ENCODE measurements at places on chromosomes 11 and 22.

DNA sequence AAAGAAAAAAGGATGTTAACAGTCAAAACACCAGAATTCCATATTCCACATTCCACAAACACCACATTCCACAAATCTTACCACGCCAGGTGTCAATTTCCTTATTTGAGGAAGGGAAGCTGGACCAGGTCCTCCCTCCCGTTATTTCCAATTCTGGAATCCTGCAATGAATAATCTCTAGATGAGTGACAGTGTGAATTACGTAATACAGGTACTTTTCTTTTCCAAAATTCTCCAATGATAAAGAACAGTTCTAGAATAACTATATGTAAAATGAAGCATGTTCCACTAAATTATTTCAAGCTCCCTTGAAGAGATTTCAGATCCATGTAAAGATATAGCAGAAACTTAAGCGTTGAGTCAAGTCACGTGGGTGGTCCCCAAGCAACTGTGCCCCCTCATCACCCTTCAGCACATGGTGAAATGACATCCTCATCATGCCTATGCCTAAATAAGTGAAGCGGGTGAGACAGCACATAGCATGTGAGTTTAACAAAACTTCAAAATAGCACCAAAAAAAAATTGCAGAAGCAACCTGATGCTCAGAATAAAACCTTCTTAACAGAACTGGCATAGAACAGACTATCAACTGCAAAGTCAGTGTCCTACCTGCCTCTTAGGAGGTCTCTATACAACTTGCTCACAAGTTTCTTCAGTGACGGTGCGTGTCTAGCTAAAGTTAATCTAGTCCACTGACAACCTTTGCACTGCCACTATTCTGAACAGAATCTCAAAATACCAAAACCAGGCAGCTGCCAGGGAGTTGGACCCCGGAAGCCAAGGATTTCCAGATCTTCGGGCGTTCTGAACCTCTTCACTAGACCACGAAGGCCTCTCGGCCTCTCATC is 876 bp downstream of the NFRKB start:
- no peak for DNase-seq

DNA sequence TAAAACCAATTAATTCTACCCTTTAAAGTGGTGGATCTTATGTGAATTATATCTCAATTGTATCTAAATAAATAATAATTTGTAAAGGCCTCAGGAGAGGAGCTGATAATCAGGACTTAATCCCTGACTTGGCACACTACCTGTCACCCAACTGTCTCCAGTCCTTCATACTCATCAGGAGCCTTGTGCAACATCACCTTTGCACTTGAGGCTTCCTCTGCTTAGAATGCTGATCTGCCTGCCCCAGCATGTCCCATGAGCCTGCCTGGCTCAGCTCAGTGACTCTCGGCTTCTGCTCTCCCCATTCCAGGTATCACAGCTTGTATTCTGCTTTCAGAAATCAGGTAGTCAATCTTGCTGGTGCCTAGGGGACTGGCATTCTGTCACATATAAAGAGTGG is 43.9 kb upstream of the PRODH start:
- DNase-seq = no peak

DNA sequence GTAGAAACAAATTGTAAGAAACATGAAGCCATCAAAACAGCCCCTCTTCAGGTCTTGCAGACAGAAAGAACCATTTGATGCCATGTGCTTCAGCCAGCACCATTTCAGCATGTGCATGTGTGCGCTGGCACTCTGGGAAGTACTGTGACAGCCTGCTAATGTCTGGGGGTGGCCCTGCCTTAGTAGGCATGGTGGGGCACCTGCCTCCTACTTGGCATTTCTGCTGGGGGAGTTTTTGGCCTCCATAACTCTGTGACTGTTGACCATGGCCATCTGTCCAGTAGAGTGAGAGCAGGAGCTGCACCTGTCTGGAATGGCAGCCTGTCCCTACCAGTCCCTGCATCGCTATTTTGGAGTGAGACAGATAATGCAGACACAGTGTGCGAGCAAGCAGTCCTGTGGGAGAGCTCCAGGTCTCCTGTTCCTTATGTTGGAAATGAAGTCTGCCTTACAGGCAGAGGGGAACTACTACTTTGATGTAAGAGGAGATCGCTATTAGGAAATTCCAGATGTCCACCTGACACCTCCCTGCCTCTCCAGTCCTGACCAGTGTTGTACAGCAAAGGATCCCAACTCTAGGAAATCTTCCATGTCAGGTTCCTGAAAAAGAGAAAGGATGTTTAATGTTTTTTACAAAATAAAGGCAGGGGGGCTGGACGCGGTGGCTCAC is 102.5 kb downstream of the ATXN10 start:
- no peak for DNase-seq

- no peak for DNase-seq
Observed at GRCh38 chr11:72716290-72716689, 35.9 kb downstream of the ARAP1 start.

- DNase-seq = no peak
Observed at GRCh38 chr11:20739107-20739506, 69.7 kb downstream of the NELL1 start.

GRCh38 chr11:119175493-119176077 is 7.1 kb downstream of the NLRX1 start:
- peak; percentile 54 for DNase-seq

- DNase-seq = no peak
Observed at GRCh38 chr22:19022755-19023154, 86.7 kb upstream of the PRODH start.

- no peak for DNase-seq
Observed at GRCh38 chr11:37298173-37298572, 700.1 kb upstream of the RAG2 start.

DNA sequence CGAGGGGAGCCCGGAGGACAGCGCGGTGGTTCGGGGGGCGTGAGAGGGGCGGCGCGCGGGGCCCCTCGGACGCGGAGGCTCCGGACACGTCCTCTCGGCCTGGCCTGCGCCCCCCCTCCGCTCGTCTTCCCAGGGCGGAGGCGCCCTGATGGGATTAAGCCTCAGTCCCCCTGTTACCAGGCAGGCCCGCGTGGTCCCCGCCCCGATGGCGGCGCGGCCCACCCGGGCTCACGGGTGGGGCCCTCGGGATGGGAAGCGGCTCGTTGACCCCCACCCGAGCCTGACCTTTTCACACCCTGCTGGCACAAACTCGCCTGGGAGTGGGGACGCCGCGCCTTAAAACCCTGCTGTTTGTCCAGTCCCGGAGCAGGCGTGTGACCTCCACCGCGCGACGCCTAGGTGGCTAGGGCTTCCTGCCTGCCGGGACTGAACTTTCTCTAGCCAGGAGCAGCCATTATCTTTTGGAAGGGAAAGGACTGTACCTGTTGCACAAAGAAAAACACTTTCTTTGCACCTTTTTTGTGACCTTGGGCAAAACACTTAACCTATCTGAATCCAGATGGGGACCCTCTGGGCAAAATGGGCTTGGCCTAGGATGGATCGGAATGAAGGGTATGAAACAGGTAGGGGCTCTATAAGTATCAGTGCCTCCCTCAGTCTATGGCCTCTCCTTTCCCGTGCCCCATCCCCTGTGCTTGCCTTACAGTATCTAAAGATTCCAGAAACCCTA is 1.0 kb downstream of the KIAA1671 start:
- no peak for DNase-seq

- DNase-seq = no peak
Observed at GRCh38 chr11:85710917-85711316, 24.9 kb upstream of the CCDC89 start.

- DNase-seq = no peak
Observed at GRCh38 chr11:121231576-121232278, 60.8 kb upstream of the SC5D start.

GRCh38 chr11:71115770-71116692 is 136.3 kb downstream of the SHANK2 start:
- no peak for DNase-seq

DNA sequence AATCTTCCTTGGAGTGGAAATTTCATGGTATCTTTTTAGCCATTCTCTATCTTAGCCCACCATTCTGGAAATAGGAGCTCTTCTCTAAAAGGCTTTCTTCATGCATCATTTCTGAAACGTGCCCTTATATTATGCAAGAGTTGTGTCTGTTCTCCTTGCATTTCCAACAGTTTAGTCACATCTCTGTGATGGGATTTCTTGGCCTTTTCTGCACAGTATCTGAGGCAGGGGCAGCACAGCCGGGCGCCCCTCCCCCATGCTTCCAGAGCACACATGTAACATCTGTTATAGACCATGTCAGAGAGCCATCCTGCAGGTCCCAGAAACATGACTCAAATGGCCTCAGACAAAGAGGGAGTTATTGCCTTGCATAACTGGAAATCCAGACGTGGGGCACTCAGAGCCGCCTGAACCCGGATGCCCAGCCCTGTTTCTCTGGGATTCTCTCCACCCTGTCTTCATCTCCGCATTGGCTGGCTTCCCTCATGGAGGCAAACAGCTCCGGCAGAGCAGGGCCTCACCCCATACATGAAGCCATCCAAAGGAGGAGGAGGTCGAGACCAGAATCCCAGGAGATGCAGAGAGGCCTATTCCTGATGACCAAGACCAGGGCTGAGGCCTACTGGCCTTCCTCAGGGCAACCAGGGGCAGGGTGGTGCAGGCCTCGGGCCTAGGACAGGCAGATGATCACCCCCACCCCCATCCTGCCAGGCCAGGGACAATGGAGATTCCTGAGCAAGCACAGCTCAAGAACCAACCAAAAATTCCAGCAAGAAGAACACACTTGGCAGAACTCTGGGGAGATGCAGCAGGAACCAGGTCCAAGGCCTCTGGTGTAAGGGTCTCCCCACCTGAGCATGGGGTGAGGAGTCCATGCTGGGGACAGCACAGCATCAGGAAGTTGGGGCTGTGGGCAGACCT is 61.3 kb downstream of the IGLL5 start:
- DNase-seq = no peak

DNA sequence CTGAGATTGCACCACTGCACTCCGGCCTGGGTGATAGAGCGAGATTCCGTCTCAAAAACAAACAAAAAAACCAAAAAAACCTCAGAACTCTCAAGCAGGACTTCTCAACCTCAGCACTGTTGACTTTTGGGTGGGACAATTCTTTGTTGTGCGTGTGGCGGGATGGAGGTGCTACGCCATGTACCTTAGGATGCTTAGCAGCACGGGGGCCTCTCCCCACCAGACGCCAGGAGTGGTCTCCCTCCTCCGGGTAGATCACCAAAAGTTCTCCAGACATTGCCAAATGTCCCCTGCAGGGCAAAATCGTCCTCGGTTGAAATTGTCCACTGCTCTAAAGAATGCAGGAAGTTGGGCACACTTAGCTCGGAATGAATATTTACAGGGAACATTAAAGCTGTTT is 26.9 kb upstream of the ATXN10 start:
- no peak for DNase-seq

- no peak for DNase-seq
Observed at GRCh38 chr11:1297576-1298473, 11.6 kb downstream of the TOLLIP start.

GRCh38 chr11:118892514-118892913 is 8.8 kb downstream of the CXCR5 start:
- no peak for DNase-seq
